ENCODE measurements at places on chromosomes 1 and 21.

GRCh38 chr1:165988275-165988674, 160.9 kb downstream of the UCK2 start:
- DNase-seq = no peak

GRCh38 chr1:202229376-202229775, 35.8 kb downstream of the LGR6 start:
- DNase-seq = no peak

DNA sequence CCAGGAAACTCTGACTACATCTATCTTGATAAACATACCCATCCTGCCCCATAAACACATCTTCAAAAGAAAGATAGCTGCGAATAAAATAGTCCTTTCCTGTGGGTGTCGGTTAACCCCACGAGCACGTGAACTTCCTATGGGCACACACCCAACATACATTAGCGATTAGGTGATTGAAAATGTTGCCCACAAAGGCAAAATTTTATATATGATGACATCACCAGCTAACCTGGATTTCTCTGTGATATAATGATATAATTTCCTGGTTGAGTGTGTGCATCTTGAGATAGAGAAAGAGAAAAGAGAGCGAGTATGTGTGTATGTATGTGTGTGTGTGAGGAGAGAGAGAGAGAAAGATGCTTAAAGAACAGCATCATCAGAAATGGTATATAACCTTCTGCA, 296.1 kb downstream of the PTPRC start:
- DNase-seq = peak; percentile 64

DNA sequence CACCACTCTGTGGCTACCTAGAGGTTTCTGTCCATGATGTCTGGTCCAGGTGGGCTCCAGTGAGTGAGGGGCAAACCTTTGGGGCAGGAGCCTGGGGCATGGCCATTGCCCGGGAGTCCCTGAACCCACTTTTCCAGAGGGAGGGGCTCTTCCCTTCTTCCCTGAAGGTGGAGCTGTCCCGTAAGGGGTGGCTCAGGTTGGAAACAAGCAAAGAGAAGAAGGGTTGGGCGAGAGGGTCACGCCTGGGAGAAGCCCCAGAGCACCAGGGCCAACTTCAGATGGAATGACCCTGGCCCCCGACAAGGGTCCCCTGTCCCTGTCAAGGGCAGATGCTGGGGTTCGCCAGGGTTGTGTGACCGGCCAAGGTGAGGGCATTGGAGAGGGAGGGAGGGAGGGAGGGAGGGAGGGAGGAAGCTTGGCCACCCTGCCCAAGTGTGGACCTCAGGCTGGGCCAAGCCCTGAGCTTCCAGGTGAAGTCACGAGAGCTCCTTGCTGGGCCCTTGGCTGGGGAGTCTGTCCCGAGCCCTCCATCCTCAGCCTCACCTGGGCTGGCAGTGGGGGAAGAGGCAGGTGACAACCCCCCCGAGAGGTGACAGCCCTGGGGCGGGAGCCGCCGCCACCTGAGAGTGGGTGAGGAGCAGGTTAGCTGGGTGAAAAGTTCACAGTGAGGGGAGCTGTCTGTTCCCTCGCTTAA, 69.6 kb downstream of the DHRS3 start:
- DNase-seq = no peak

GRCh38 chr1:168408539-168408865, 127.8 kb downstream of the TBX19 start:
- peak; percentile 30 for DNase-seq

DNA sequence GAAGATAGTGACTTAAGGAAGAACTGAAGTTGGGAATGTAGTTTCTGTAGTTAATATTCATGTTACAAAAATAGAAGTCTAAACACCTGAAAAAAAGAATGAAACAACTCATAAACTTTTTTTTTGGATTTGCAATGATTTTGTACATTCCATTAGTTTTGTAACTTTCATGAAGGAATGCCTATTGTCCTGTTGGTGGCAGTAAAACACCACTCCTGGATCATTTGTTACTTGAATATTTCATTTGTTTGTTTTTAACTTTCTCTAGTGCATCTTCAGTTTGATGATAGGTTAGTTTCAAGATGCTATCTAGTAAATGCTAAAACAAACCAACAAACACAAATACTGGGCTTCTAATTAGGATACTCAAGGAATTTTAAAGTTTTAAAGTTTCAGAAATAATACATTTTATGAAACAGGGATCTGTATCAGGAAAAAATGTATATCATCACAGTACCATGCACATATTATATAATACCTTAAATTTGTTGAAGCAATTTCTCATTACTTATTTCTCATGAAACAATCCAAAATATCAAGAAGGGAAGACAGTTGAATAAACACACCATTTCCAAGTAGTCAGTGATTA, 229.7 kb upstream of the CACYBP start:
- DNase-seq = peak; percentile 58

DNA sequence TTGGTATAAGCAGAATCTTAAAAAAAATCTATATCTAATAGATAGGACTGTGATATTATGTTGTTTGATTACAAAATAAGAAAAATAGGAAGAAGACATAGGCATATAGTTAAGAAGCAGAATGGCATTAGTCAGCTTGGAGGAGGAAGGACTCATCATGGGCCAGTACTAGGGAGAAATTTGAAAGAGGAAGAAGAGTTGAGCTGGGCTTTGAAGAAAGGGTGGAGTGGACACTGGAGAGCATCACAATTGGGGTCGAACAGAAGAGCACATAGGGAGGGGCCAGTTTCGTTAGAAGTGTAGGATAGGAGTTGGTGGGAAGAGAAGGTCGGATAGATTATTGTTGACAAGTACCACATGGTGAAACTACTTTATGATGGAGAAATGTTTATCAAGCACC, 129.3 kb downstream of the CACHD1 start:
- DNase-seq = no peak

GRCh38 chr1:113031171-113031933, 41.6 kb upstream of the LRIG2 start:
- no peak for DNase-seq

GRCh38 chr1:4957027-4957426, 302.6 kb downstream of the AJAP1 start:
- DNase-seq = no peak

DNA sequence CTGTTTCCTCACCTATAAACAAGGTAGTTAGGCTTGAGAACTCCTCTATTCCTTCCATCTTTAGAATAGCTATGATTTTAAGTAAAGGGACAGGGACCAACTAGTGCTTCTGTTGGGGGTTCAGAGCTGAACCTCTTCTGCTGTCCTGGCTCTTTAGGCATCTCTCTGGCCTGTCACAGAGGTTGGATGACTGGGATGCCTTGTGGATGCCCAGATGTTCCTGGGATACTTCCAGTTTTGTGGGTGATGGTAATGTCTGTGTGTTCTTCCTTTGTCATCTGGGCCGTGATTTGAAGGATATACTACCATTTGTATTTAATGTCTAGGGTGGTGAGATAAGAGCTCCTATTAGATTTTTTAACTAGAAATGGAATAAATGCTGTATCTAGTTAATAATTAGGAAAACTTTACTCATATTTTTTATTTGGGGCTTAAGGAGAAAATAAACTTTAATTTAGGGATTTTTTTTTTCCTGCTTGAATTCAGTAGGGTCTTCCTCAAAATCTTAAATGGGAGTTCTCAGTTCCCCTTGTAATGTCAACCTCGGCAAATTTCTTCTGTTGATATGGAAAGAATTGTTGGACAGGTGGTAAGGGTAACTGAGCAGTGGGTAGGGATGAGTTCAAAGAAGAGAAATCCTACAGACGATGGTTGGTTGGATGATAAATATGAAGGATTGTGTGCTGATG, 47.2 kb downstream of the LAMC1 start:
- no peak for DNase-seq

- no peak for DNase-seq
Measured at GRCh38 chr1:3103967-3104677, 35.1 kb downstream of the PRDM16 start.

DNA sequence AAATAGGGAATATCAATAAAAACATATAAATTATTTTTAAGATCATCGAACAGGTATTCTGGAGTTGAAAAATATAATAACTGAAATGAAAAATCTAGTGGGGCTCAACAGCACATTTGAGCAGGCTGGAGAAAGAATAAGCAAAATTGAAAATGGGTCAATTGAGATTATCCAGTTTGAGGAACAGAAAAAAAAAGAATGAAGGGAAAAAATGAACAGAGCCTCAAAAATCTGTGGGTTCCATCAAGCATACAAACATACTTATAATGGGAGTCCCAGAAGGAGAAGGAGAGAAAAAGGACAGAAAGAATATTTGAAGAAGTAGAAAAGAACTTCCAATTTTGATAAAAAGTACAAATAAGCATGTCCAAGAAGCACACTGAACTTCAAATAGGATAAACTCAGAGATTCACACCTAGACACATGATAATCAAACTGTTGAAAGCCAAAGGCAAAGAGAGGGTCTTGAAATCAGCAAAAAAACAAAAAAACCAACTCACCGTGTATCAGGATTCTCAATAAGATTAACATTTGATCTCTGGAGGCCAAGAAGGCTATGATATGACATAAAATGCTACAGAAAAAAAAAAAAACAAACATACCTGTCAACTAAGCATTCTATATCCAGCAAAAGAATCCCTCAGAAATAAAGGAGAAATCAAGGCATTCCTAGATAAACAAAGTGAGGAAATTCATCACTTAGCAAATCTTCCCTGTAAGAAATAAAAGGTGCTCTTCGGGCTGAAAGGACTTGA, 5.4 kb upstream of the COQ8A start:
- no peak for DNase-seq

DNA sequence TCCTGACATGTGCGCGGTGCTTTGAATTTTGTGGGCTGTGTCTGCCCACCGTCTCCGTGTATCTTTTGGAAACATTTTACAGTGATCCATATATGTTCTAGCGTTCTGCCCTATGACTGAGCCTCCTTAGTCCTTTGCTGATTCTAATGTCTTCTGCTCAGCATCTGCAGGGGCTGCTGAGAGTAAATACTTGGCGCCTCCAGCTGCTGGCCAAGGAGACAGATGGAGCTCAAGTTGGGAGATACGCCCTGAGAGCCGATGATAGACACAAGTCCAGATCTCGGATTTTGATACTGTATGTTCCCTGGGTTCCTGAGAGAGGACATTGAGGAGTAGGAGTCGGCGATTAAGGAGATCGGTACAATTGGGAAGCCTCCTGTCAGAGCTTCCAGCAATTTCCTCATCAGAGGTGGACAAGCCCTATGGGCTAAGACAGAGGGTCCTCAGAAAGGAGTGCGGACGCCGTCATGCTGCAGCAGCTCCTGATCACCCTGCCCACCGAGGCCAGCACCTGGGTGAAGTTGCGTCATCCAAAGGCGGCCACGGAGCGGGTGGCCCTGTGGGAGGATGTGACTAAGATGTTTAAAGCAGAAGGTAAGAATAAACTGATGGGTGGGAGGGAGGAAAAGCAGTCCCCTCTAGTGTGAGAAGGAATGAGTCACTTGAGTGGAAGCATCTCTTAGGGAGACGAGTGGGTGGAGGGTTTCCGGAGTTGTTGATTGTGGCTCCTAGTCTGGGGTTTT, 390 bp downstream of the ZFP69B start:
- peak; percentile 64 for DNase-seq

GRCh38 chr1:245753807-245754206, 599.0 kb downstream of the KIF26B start:
- no peak for DNase-seq

DNA sequence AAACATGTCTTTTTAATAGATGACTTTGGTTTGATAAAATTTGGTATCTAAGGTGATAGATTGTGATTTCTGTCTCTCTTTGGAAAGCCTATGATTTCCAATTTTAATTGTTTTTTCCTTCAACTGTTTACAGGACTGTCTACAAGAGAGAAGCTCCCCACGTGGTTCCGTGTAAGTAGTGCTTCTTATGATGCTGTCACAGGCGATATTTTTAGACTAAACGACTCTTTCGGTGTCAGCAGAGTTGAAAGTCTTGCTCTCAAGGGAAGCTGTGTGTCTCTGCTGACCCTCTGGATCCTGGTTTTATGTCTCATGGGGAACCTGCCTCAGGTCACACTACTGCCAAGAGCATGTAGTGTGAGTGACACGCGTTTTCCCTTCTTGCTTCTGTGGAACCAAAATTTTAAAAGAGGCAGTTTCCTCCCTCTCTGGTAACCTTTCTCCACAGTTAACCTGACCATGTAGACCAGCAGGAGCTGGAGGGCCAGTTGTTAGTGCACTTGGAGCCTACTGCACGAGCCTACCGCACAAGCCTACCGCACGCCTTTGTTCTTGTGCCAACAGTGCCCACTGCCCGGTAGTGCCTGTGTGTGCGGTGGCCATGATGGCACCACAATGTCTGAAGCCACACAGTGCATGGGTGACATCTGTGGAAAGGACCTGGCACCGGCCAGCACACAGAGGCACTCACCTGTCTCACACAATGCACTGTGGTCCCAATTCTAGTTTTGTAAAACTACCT, 91.9 kb downstream of the PCBP3 start:
- DNase-seq = no peak

- peak; percentile 65 for DNase-seq
Measured at GRCh38 chr1:11478571-11479374, at the start of gene DISP3. TSS of gene DISP3 (plus strand) at chr1:11479155. CDS start at chr1:11500993, 21,838 bp downstream.

GRCh38 chr1:205532996-205533735, 28.7 kb downstream of the CDK18 start:
- no peak for DNase-seq

DNA sequence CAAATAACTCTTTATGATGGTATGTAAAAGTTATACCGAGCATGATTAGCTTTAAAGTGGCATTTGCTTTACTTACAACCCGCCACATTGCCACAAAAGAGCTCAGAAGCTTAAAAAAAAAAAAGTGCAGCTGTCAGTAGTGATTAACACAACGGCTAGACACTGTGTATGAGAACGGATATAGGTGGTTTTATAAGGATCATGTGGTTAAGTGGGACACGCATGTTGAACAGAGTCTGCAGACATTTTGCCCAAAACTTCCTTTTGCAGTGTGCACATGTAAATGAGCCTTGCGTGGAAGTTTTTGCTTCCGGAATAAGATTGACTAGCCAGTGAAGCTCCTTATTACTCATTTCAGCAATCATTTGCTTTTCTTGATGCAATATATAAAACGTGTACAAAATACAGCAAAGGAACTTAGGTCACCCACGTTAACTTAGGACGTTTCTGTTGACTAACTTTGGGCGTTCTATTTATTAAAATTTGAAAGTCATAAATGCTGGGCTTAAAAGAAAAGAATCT, 58.7 kb upstream of the RGS1 start:
- peak; percentile 73 for DNase-seq

DNA sequence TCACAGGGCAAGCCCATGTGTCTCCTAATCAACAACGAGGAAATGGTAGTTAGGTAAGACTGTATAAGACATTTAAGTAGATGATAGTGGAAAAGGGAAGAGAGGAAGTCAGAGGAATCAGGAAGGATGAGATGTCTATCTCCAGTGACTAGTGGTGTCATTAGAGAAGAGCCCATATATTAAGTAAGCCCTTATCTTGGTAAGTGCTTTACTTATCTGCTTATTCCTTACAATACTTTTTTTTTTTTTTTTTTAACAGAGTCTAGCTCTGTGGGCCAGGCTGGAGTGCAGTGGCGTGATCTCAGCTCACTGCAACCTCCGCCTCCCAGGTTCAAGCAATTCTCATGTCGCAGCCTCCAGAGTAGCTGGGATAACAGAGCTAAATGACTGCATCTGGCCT, 29.5 kb downstream of the RNF11 start:
- DNase-seq = no peak

GRCh38 chr1:179295164-179295755, 1.7 kb downstream of the SOAT1 start:
- DNase-seq = no peak

GRCh38 chr1:53944469-53945182, 873 bp downstream of the IFT25 start:
- peak; percentile 14 for DNase-seq

GRCh38 chr1:44481701-44482100, 76.6 kb downstream of the RNF220 start:
- DNase-seq = no peak

Measured in kidney tubule cell (primary cell).